ENCODE measurements at places on chromosomes 2 and 18. TPM values are rescaled to one million over a fixed set of nuclear protein-coding genes. Genes with fewer than 3 reads are reported as not detected.

The SIX3 gene
- not detected for total RNA-seq

The PPP1R1C gene
- total RNA-seq, result 44.1 TPM

DNA sequence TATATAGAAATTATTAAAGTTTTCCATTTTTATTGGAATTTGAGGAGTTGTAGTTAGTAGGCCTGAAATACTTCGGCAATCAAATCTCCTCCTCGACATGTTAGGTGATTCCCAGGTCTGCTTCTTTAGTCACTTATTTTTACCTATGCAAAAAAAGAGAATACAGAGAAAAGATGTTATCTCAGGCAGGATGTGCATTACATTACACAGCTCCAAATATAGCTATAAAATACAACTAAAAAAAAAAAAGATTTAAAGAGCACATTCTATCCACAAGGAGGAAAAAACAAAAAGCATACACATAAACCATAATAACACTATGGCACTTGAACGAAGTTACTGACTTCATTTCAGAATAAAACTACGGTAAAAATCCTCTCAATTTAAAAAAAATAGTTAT lies 8.1 kb downstream of the STK17B start:
- no peak for DNase-seq

The MAP3K19 gene
- not detected for total RNA-seq

GRCh38 chr2:174827371-174828369 lies 63.4 kb upstream of the CHRNA1 start:
- no peak for DNase-seq

DNA sequence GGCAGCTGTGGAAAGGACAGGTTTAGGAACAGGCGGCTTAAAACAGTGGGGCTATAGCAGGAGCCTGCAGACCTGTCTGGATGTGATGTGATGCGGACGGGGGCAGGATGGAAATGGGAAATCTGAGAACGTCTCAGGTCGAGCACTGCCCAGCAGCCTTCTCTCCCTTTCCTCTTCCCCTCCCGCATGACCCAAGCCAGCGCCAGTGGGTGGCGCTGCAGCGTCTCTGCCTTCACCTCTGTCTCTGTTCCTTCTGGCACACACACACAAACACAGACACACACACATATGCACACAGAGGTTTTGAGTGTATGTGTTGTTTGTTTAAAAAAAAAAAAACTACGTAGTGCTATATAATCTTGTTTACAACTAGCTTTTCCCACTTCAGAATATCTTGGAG lies 82.0 kb upstream of the SLC66A3 start:
- no peak for DNase-seq

- no peak for DNase-seq
Measured at GRCh38 chr2:61218076-61218816, 56.3 kb downstream of the C2orf74 start.

The ADCYAP1 gene
- total RNA-seq, result 2.7 TPM

- no peak for DNase-seq
Measured at GRCh38 chr18:20963027-20963426, 148.6 kb downstream of the ROCK1 start.

GRCh38 chr2:134385195-134385594 lies 131.3 kb downstream of the MGAT5 start:
- no peak for DNase-seq

GRCh38 chr18:48826271-48826670 lies 124.5 kb downstream of the SMAD7 start:
- no peak for DNase-seq

The GAD1 gene
- total RNA-seq, result not detected

- DNase-seq, result no peak
Measured at GRCh38 chr2:237139123-237139675, 53.5 kb downstream of the COPS8 start.

GRCh38 chr2:181218401-181218821 lies 238.0 kb downstream of the UBE2E3 start:
- no peak for DNase-seq

GRCh38 chr2:221216636-221217035 lies 355.5 kb downstream of the EPHA4 start:
- DNase-seq, result no peak

GRCh38 chr18:48632676-48633257 lies 93.9 kb downstream of the CTIF start:
- no peak for DNase-seq

DNA sequence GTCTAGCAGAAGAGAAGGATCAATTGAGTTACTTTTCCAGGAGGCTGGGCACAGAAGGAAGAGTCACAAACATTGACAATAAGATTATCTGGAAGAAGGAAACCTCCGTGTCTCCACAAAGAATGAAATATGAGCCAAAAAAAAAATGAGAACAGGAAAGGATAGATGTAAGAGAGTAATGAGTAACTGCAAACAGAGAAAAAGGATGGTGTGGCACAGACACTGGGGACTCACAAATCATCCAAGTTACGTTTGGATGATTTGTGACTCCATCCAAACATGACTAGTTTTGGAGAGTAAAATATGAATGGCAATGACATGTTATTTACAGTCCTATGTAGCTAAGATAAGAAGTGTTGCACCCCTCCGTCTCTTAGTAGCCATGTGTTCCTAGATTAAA lies 42.8 kb upstream of the MAP2 start:
- no peak for DNase-seq

GRCh38 chr2:199509403-199509802 lies 51.7 kb upstream of the SATB2 start:
- no peak for DNase-seq

DNA sequence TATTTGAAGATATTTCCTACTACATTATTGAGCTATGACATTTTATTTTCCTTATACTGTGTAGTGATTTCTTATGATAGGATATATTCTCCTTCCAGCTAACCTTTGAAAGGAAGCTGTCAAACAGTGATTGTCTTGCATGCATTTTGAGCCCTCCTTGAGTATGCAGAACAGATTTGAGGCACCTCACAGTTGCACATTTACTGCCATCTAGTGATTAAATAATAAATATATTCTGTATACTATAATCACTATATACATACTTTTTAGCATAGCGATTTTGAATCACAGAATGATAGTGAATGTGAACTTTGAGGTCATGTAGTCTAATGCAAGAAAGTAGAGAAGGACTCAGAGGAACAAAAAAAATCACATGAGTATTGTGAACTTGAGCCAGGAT lies 268.4 kb upstream of the CDH19 start:
- DNase-seq, result no peak

The RAB6C gene
- 0.24 TPM for total RNA-seq

GRCh38 chr18:58005885-58006523 lies 38.0 kb upstream of the NEDD4L start:
- DNase-seq, result no peak

GRCh38 chr2:233439191-233439590 lies 84.9 kb downstream of the DGKD start:
- DNase-seq, result peak; percentile 42

DNA sequence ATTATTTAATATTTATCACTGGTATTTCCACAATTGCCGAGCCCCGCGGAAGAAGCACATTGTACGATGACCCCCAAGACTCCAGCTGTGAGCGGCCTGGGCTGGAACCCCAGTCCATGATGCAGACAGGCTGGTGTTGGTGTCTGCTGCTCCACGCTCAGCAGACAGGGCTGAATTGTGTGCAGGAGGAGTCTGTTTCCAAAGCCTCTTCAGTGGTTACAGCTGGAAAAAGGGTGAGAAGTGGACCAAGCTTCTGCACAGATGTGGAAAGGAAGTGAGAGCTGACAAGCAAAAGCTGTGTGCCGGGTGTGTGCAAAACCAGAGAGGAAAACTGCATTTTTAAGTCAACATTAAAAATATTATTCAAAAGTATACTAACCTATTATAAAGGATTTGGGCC lies 500.4 kb downstream of the GALR1 start:
- no peak for DNase-seq

- DNase-seq, result no peak
Measured at GRCh38 chr2:88117973-88118372, 9.9 kb downstream of the FABP1 start.

The PSMA8 gene
- not detected for total RNA-seq

The TSGA10 gene
- total RNA-seq, result 2.8 TPM

DNA sequence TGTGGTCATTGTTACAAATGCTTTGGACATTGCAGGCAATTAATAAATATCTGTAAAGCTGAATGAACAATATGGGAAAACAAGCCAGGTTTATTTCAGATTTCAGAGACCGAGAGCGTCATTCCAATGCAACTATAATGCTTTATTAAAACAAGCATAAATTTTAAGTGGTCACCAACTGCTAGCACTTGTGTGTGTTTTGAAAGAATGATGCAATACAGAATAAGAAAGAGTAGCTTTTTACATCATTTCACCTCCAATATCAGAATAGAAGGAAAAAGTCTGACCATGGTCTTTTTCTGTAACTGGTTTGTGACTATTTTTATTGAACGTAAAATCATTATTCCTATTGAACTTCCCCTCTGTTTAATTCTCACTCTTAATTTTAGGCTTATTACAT lies 7.6 kb downstream of the CTAGE1 start:
- no peak for DNase-seq

- no peak for DNase-seq
Measured at GRCh38 chr2:11996618-11997017, 250.2 kb downstream of the LPIN1 start.

DNA sequence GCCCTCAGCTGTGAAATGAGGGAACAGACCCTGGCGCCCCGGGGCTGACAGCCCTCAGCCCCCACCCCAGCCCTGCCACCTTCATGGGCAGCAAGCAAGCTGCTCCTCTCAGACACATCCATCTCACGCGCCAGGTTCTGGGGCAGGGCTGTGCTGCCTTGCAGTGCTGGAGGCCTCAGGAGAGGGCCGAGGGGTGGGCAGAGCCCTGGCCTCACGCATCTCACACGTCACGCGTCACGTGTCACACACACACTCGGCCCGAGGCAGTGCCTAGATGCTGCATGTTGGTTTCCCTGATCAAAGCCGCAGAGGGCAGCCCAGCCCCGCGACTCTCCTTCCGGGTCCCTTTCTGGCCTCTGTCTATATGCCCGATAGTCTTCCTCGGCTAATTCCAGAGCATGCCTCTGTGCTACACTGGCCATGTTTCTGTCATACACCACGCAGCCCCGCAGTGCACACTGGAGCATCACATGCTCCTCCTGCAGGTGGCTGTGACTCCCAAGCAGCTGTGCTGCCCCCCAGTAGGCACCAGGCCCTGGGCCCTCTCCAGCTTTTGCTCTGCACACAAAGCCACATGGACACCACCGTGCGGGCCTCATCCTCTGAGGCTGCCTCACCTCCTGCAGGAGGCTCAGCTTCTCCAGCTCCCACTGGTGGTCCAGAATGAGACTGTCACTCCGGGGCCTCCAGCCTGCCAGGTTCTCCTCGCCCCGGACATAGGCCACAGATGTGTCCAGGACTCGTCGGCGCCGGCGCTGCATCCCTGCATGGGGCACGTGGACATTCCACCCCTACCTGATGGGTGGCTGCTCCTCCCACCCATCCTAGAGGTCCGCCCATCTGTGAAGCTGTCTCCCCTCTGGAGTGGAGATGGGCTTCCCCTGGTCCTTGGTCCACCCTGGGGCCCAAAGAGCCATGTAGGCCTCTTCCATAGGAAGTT lies 31.4 kb downstream of the AQP12A start:
- DNase-seq, result no peak

The ACMSD gene
- total RNA-seq, result not detected

DNA sequence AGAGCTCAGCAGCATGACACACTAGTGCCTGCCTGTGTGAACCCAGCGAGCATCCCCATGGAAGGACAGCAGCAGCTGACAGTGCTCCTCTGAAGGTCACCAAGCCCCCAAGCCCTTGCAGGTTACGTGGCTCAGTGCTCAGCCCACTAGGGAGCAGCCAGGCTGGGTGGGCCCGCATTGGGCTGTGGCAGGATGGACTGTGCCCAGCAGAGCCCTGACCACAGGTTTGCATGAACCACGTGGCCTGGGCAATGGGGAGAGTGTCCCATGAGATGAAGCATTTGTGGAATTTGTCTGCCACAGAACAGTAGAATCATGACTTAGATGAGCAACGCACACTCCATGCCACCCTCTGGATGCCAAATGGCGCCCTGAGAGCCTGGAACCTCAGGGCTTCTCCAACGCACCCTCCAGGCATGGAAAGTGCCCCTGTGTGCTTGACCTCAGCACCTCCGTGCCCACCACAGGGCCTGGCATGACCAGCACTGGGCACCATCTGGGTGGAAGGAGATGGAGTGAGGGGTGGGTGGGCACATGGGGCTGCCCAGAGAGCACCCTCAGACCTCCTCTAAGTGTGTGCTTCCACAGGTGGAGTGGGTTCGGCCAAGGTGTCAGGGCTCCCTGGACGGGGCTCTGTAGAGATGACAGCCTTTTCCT lies 216.1 kb upstream of the RAB6C start:
- no peak for DNase-seq

- peak; percentile 38 for DNase-seq
Measured at GRCh38 chr2:19649785-19650380, 251.9 kb downstream of the TTC32 start.

DNA sequence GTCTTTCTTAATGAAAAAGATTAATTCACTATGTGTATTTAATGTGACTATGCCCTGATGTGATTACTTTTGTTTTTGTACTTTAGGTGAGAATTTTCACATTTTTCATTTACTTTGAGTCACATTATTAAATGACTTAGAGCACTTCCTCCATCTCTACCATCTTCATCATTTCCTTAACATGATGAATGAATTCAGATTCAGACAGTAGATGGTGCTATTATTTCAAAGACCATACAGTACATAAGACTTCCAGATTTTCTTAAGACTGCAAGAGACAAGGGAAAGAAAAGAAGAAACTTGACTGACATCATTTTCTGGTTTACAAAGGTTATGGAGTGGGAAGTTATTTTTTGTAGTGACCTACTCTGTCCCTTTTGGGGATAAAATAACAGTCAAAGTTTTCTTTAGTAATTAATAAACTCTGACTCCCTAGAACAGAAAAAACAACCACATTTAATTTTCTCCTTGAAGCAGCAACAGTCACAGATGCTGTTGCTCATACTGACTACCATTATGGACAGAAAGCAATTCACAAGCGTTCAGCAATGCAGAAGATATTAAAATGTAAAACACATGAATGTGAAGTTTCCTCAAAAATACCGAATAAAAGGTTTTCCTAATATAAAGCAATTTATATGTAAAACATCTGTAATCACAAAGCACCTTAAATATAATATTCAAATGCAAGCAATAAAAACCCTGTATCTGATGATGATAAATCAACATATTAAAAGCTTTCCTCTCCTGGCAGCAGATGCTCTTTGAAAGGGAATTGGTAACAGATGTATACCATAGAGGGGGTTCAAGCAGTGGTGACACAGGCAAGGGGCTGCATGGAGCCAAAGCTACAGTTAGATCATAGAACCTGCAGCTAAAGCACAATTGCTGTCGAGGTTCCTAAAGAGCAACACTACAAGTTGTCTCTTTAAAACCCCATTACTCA lies 1010.9 kb upstream of the NXPH2 start:
- no peak for DNase-seq

Measured in heart right ventricle (tissue), 16 donors.